ENCODE measurements at places on chromosomes 1 and 21.

DNA sequence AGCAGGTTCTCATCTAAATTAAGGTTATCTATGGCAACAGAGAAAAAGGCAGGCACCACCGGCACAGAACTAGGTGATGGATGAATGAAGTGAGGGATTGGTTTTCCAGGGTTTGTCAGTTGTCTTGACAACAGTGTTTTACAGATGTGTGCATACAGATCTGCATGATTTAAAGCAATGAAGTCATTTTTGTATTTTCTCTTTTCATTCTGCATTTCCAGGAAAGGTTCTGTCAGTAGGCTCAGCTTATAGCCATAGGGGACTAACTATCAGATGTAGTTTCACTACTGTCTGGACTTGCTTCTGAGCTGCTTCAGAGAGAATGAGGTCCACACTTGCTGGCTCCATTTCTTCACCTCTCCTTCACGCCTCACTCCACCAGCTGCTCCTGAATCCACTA, 98.2 kb upstream of the LMO4 start:
- DNase-seq = no peak

DNA sequence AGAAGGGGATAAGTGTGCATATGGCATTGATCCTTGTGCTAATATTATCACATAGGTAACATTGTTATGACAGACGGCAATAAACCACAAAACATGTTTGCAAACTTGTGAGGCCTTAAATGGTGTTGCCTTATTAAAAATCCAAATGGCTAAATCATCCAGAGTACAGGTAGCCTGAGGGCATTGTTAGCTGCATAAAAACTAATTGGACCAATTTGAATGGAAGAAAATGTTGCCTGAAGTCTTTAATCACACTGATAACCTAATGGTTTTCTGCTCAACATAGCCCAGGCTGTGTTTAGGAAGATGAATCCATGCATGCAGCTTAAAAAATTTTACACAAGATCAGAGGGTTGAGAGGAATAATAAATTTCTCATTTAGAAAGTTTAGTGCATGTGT, 19.4 kb upstream of the LRRC53 start:
- DNase-seq = no peak

DNA sequence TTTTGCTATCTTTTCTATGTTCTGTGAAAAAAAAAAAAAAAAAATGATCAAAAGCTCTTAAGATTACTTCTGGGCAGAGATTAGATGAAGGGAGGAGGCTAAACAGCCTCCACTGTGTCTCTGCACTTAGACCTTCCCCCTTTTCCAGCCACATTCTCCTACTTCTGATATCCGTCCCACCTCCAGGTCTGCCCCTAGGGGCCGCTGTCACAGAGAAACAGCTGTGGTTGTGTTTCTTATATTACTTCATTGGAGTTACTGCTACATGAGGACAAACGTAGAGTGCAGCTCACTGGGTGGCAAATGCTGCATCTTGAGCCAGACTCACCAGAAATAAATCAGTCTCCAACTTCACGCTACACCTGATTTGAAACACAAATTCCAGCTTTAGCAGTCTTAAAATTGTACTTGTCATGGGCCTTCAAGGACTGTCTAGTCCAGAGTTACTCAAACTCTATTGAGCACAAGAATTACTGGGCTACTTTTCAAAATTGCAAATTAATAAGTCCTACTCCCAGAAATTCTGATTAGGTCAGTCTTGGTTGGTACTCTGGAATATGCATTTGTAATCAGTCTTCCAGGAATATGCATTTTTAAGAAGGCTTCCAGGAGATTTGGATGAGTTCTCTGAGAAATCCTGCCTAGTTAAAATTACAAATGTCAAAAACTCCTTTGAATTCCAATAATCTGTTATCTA, 125.2 kb upstream of the PTBP2 start:
- DNase-seq = no peak

DNA sequence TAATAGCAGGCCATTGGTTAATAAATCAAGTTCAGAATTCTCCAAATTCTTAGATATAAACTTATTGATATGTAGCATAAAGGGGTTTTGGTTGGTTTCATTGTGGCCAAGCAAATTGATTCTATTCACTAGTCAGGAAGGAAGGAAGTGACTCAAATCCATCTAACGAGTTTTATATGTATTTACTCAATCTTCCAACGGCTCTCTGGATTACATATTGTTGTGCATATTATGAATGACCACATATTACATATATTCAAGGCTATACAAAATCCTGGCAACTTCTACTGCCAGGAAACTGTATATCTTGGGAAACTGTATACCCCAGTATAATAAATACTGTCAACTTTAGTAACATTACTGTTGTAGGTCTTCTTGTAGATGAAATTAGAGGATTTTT, 20.1 kb upstream of the PDE4B start:
- no peak for DNase-seq

- DNase-seq = no peak
Observed at GRCh38 chr21:19864476-19864875, 1133.7 kb upstream of the NCAM2 start.

DNA sequence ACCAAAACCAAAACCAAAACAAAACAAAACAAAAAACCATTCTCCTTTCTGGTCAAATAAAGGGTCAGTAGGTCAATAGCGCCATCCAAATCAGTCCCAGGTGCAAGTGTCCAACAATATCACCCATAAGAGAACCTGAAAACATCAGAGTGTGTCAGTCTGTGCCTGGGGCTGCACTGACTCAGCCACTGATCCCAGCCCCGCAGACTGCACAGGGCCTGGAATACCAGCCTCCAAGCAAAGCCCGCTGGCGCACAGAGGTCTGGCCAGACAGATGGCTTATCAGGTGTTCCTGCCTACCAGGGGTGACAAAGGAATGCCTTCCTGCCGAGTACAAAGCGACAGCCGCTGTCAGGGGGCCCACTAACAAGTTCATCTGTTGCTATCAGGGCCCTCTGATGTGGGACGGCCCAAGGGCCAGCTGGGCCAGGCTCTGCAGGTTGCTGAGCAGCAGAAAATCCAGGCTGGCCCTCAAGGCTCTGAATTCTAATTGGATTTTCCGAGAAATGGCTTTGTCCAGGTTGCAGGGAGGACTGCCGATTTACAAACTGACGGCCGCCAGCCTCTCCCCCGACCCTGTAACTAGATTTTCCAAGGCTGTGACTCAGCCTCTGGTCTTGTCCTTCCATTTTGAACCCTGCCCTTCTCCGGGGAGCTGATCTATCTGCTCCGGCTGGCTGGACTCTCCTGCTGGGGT, 13.7 kb upstream of the TMEM51 start:
- no peak for DNase-seq

- no peak for DNase-seq
Observed at GRCh38 chr1:208100906-208101305, 143.3 kb downstream of the PLXNA2 start.

DNA sequence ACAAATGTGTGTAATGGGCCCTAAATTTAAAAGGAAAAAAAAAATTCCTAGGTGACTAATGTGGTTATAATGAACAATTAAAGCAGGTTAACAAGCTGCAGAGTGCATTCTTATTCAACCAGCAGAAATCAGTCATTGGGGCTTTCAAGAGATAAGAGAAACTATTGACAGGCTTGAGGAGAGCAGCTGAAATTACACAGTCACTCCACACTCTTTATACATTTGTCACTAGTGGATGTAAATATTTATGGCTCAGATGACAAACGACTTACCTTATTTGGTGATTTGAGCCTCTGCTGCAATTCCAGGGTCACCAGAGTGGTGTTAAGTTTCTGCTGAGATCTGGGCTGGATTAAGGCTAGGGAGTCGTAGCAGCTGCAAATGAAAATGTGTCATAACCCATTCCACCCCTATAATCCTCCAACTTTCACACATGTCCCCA, 896.3 kb downstream of the TTLL7 start:
- no peak for DNase-seq

- no peak for DNase-seq
Observed at GRCh38 chr1:41613689-41614574, 129.4 kb upstream of the EDN2 start.

DNA sequence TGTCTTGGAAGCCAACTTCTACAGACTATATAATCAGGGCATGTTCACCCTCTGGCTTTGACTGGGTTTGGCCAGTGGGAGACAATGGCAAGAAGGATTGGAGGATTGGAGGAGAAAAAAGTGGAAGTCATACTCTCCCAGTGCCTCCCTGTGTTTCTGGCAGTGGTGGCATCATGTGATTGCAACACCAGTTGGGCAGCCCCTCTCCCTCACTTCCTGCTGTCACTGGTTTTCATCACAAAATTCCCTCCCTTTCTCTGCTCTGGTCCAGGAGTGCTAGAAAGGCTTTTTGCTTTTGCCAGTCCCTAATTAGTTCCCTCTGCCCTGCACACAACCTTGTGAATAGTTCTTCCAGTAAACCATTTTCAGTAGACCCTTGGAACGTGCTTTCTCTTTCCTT, 3.7 kb upstream of the QSOX1 start:
- DNase-seq = no peak

- DNase-seq = no peak
Observed at GRCh38 chr1:59419361-59420140, 122.7 kb downstream of the FGGY start.

DNA sequence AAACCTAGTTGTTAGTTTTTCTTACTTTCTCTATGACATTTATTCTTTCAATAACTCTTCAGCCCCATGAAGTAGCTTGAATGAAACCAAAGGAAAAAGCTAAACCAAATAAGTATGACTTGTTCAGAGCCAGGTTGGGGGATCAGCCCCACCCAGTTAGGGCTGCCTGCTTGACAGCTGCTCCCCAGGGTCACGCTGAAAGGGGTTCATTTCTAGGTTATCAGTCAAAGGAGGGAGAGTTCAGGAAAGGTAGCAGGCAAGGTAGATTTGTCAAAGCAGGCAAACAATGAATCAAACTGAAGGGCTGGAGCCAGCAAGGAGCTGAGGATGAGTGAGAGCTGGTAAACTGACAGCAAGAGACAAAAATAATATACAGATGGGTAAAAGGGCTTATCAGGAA, 3.1 kb upstream of the S100A11 start:
- DNase-seq = no peak

DNA sequence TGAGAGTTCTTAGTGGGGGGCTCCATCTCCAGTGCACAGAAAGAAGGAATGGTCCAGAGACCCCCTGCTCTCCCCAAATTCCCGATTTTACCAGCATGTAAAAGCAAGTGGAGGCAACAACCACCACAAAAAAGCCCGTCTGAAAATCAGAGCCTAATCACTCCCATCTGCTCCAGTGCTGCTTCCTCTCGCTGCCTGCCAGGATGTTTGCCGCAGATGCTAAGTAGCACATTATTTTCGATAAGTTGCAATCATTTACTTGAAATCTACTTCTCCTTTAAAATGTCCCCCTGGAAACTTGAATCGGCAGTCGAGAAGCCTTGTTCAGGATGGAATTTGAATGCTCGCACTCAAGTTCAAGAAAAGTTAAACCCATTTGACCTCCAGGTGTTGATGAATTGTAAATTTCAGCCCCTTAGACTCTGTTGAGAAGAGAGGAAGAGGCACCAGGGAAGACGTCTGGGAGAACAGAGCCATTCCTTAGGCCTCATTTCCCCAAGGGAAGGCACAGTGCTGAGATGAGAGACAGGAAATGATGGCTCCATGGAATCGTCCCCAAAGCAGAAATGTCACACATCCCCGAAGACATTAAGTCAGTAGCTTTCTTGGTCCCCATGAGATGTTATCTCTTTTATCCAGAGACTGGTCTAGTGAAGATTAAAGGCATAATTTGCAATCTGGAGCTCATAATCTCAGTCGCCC, 221.3 kb downstream of the PBX1 start:
- DNase-seq = no peak

DNA sequence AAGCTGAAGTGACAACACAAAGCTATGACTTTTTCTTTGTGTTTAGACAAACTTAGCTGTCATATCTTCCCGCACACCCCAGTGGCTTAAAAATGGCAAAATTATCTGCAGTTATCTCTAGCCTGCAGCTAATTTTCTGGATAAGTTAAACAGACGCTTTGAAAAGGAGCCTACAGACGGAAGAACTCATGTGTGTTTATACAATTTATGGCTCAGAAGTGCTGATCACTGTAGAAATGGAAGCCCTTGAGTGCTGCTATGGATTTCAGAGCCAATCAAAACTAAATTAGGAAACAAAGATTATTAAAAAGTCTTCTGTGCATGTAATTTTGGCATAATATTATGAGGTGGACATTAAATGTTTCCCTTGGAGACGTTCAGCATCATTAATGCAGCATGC, 11.6 kb downstream of the NTNG1 start:
- no peak for DNase-seq

DNA sequence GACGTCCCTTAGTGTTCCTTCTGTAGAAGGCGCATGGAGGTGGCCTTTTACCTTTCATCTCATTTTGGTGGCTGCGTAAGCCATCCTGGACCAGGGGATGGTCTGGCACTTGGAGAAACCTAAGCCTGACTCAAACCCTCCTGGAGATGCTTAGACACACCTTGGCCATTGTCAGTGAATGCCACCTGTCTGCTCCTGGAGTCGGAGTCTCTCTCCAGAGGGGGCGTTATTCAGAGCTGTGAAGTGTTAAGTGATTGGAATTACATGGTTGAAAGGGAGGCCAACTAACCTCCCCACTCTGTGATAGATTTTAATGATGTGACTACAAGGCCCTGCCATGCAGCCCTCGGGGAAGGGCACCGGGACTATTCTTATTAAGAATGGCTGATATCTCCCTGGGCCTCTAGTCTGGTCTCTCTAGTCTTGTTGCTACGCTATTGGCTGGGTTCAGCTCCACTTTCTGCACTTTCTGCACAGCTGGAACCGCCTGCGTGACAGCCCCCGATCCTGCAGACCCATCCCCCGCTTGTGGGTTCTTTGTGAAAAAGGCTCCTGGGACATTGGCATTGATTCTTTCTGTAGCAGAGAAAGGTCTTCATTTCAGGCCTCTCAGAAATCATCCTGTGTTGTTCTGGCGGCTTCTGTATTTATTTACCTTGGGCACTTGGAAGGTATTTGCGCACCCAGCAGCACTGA, 4.2 kb downstream of the RASSF5 start:
- DNase-seq = no peak

- no peak for DNase-seq
Observed at GRCh38 chr1:71835442-71835813, 446.9 kb downstream of the NEGR1 start.

- DNase-seq = no peak
Observed at GRCh38 chr1:67677930-67678329, 7.1 kb upstream of the GADD45A start.

- DNase-seq = no peak
Observed at GRCh38 chr1:185733818-185734735, at the start of gene HMCN1. Gene HMCN1, plus strand, starts transcription at chr1:185734391. Its CDS starts 389 bp downstream, at chr1:185734780.

GRCh38 chr1:89631816-89632656, 884 bp upstream of the LRRC8C start:
- no peak for DNase-seq

DNA sequence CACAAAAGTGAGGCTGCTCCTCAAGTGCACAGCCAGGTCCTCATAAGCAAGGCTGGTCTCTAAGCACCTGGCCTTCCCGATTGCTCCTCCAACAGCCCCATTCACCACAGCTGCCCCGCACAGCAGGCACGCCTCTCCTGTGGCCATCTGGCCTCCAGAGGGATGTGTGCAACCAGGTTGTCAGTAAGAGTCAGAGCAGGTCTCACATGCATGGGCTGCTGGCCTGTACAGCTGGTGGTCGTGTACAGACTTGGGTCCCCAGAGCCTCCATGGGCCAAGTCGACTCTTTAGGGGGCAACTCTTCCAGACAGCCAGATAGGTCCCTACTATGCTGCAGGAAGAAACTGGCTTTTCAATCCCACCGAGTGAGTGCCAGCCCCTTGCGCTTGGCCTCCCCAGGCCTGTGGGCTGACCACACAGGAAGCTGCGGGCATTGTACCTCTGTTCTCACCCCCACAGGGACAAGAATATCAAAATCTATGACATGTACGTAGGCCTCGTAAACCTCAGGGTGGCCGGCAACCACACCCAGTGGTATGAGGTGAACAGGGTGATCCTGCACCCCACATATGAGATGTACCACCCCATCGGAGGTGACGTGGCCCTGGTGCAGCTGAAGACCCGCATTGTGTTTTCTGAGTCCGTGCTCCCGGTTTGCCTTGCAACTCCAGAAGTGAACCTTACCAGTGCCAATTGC, 1.4 kb downstream of the PRSS38 start:
- DNase-seq = no peak

Data from T-helper 2 cell treated with Interferon-gamma antibody and Interleukin-4, amounts not matched to agents 5 μg/mL and 100 μg/mL, for 36 hours (primary cell).